ENCODE measurements at places on chromosomes 3 and 15. TPM values are rescaled to one million over a fixed set of nuclear protein-coding genes. Genes with fewer than 3 reads are reported as not detected.

The WHAMM gene
- total RNA-seq: 1.4 TPM

The SATB1 gene
- 5.3 TPM for total RNA-seq

The ACKR2 gene
- not detected for total RNA-seq

The CYP19A1 gene
- not detected for total RNA-seq

The BCL2A1 gene
- total RNA-seq: 4.5 TPM

The WDR93 gene
- not detected for total RNA-seq

The SLC28A1 gene
- not detected for total RNA-seq

The RBSN gene
- total RNA-seq: 33.7 TPM

The GPR156 gene
- 0.28 TPM for total RNA-seq

The ANKDD1A gene
- 2.8 TPM for total RNA-seq

The SLC2A2 gene
- not detected for total RNA-seq

The AADAC gene
- not detected for total RNA-seq

The STXBP5L gene
- not detected for total RNA-seq

The LMAN1L gene
- total RNA-seq: not detected

The A4GNT gene
- total RNA-seq: not detected

The LRRIQ4 gene
- not detected for total RNA-seq

The TRAT1 gene
- not detected for total RNA-seq

The QTRT2 gene
- 15.6 TPM for total RNA-seq

The CRTAP gene
- total RNA-seq: 86.9 TPM

The CLRN1 gene
- total RNA-seq: not detected

The PP2D1 gene
- total RNA-seq: not detected

The PARP15 gene
- total RNA-seq: not detected

The RBM6 gene
- 40.8 TPM for total RNA-seq

The ARHGEF26 gene
- total RNA-seq: 2.0 TPM

The NUSAP1 gene
- total RNA-seq: 123 TPM

The RETNLB gene
- total RNA-seq: not detected

The B3GNT5 gene
- 4.4 TPM for total RNA-seq

The GPR62 gene
- total RNA-seq: not detected

The RTP4 gene
- total RNA-seq: not detected

The CSPG5 gene
- under 0.01 TPM for total RNA-seq

The USP50 gene
- total RNA-seq: not detected

The CXCR6 gene
- under 0.01 TPM for total RNA-seq

The AP4E1 gene
- total RNA-seq: 6.8 TPM

The SNTN gene
- not detected for total RNA-seq

The TMEM207 gene
- total RNA-seq: not detected

The NAALADL2 gene
- total RNA-seq: 19.2 TPM

The GOLGA8T gene
- not detected for total RNA-seq

The CTXN2 gene
- total RNA-seq: not detected

The REC114 gene
- not detected for total RNA-seq

The ATP2C1 gene
- 41.4 TPM for total RNA-seq

The XYLB gene
- total RNA-seq: 2.5 TPM

The PLA2G4F gene
- total RNA-seq: not detected

The KLHL40 gene
- total RNA-seq: not detected

The ANKRD63 gene
- total RNA-seq: under 0.01 TPM

The RLBP1 gene
- total RNA-seq: not detected

The CPOX gene
- 20.3 TPM for total RNA-seq

The DYNC1LI1 gene
- 45.0 TPM for total RNA-seq

The ACAD11 gene
- 27.8 TPM for total RNA-seq

The P2RY13 gene
- total RNA-seq: not detected

The ELP6 gene
- total RNA-seq: 31.4 TPM

The LNP1 gene
- total RNA-seq: 2.2 TPM

The SUSD5 gene
- 2.9 TPM for total RNA-seq

The RAB6B gene
- 0.28 TPM for total RNA-seq

The SEMA4B gene
- 6.9 TPM for total RNA-seq

The C3orf85 gene
- not detected for total RNA-seq

The GUCA1C gene
- total RNA-seq: not detected

The HTR3E gene
- total RNA-seq: not detected

The RBPMS2 gene
- not detected for total RNA-seq

The EOMES gene
- not detected for total RNA-seq
